Ascending aorta (tissue), 2 donors: ENCODE measurements at places on chromosomes 12 and 14.

- DNase-seq = no peak
Measured at GRCh38 chr14:105748204-105748578, 221.8 kb downstream of the TMEM121 start.

GRCh38 chr14:72598306-72598705 lies 295.6 kb downstream of the DPF3 start:
- no peak for DNase-seq

DNA sequence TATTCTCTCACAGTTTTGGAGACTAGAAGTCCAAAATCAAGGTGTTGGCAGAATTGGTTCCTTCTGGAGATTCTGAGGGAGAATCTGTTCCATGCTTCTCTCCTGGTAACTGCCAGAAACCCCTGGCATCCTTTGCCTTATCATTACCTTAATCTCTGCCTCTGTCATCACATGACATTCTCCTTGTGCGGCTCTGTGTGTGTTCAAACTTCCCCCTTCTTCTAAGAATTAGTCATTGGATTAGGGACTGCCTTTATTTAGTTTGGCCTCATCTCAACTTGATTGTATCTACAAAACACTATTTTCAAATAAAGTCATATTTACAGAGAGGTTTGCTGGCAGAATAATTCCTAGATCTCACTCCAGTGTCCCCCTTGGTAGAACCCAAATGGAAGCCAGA lies 68.9 kb downstream of the ZNF641 start:
- DNase-seq = no peak

DNA sequence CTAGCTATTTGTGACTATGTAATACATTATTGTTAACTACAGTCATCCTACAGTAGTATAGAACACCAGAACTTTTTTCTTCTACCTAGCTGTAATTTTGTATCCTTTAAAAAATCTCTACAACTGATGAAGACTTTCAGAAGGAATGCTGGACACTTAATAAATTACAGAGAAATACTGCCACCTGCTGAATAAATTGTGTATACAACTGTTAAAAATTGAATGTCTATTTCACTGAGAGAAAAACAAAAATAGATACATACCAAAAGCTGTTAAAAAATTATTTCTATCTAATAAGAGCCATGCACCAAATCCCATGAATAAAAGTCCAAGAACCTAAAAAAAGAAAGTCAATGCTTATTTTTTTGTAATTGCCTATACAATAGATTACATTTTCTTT lies 6.6 kb downstream of the TSPAN19 start:
- DNase-seq = no peak

GRCh38 chr14:35406506-35407305 lies 2.2 kb upstream of the NFKBIA start:
- DNase-seq = no peak

DNA sequence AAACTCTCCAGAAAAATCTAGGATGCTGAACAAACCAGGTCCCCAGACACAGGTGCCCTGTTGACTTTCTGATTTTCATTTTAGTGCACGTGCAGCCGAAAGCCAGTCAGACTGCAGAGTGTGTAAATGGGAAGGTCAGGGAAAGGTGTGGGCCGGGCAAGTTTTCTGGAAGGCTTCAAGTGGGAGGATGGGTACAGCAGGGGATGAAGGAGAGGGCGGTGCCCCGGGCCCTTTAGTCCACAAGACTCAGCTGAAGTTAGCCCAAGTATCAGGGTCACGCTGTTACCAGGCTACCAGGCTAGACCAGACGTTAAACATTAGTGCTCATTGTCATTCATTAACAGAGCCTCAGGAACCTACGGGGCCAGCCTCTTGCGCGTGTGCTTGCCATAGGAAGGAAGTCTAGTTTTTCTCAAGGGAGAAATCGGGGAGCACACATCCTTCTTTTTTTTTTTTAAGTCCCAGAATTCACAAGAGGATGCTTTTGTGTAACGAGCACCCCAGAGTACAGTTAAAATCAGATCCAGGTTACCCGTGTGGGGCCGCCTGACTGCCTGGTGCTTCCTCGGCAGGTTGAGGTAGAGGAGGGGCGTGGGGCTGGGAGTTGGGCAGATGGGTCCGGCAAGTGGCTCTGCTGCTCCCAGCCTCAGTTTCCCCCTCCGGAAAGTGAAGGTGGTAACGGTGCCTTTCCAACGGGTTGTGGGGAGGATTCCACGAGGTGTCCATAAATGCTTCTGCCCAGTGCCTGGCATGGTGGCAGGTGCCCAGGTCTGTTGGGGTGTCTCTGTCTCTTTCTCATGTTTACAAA lies 19.1 kb downstream of the BCL7A start:
- no peak for DNase-seq

DNA sequence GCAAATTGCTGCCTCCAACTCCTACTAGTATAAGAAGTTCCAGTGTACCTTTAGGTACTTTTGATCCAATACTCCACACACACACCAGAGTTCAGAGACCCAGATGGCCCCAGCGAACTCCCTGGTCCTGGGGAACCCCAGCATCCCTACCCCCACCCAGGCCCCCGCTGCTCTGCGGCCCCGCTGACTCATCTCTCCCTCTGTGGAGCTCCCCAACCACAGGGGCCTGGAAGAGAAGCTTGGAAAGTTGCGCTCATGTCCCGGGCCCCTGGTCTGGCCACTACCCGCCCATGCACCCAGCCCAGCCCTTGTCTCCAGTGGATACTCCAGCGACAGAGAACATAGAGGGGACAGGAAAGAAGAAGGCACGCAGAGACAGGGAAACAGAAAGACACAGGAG lies 4.2 kb upstream of the SP7 start:
- no peak for DNase-seq

DNA sequence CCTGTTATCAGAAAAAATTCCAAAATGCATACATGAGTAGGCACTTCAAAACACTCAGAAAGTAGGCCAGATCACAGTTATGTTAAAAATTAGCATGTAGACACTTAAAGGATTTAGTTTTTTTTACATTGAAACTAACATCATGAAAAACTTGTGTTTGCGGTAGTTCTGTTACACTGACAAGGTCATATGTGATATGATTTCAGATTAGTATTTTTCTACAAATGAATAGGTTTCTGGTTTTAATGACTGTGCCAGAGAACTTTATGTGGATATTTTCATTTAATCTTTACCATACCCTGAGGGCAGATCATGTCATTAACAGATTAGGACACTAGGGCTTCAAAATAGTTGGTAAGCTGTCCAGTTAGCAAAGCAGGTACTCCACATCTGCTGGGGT lies 20.7 kb downstream of the YARS2 start:
- DNase-seq = no peak

DNA sequence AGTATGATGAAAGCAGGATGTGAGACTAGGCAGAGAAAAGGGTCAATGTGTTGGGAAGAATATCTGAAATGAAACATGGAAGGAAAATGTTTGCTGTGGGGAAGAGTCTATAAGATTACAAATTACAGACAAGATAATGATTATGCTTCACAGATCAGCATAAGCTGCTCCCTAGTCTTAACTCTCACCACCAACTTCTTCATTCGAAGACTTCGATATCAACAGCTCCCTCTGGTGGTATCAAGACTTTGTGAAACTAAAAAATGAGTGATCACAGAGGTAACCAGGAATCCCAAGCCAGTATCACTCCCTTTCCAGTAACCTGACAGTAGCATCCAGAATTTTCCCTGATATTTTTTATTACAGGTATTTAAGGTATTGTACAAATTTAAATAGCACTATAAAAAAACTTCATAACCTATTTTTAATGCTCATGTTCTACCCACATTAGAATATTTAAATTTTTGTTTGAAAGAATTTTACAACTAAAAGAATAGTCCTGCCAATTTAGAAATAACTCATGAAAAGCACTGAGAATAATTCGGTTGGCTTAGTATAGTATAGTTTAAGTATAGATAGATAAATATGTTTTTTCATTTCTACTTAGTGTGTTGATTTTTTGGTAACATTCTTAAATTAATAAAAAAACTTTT lies 84.4 kb downstream of the C2CD5 start:
- DNase-seq = no peak

DNA sequence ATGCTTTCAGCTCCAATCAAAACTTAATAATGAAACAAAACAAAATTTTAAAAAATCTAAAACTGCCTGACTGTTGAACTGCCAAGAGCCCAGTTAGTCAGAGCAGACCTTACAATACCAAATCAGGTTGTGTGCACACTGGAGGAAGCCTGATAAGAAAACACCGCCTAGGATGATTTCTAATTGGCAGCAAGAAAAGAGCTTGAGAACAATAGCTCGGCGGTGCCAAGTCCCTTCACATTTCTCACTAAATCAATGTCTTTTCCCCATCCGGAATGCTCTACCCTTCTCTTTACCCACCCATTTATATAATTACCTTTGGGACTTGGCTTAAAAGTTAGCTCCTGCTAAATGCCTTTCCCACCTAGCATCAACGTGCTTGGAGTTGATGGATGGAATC lies 256.7 kb downstream of the C12orf75 start:
- DNase-seq = no peak

- no peak for DNase-seq
Measured at GRCh38 chr14:59358102-59358501, 107.1 kb downstream of the GPR135 start.

DNA sequence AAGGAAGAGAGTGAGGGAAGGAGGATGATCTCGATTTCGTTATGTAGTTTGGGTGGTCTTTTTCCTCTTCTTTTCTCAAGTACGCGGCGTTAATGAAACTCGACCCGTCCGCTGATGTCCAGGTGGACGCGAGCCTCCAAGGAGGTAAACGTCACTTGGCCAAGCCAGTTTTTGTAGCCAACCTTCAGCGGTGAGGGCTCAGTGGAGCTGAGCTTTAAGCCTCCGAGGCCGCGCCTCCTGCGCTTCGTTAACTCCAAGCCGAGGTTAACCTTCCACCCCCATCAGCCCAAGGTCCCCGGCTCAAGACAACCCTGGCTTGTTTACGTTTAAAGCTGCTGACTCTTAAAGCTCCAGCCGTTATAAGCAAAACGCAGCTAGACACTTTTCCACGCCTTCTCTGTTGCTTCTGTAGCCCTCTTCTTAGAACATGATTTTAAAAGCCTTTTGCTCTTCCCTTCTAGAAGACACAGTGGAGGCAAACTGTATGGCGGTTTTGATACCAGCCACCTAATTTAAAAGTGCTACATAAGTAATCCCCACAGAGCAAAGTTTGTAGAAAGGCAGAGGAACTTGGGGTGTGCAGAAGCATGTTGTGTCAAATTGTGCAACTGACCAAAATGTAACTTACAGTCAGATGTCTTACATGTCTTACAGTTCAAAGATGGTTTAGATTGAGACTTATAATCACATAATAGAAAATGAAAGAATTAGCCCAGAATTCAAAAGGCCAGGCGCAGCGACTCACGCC lies 923 bp upstream of the ITPR2 start:
- DNase-seq = no peak

DNA sequence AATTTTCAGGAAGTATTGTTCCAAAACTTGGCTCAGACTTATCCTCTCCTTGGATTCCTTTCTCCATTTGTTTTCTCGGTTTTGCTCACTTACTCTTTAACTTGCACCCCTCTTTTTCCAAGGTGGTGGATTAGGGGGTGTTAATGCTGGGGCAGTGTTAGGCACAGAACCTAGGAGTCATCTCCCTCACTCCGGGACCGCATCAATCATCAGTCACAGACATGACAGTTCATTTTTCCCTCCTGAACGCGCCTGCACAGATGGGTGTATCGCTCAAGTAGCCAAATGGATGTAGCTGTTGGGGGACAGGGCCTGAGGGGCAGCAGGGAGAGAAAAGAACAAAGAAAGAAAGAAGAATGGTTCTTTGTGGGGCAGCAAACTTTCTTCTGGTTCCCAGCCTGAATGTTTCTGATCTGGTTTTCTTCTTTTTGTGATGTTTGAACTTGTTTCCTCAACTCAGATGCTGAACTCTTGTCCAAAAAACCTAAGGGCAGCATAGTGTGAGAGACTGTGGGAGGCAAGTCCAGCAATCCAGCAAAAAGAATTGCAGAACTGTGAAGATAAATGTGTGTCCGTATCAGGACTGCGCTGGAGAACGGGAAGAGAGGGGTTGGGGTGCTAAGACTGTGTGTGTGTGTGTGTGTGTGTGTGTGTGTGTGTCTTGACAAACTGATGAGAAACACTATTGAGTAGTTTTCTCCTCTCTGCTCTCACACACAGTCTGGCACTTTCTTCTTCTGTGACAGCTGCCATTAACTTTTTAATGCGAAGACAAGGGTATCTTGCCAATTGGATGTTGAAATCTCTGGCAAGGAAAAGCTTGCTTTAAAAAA lies 131.1 kb downstream of the FBXL14 start:
- no peak for DNase-seq

- DNase-seq = no peak
Measured at GRCh38 chr14:51962711-51963110, 26.6 kb upstream of the RTRAF start.

DNA sequence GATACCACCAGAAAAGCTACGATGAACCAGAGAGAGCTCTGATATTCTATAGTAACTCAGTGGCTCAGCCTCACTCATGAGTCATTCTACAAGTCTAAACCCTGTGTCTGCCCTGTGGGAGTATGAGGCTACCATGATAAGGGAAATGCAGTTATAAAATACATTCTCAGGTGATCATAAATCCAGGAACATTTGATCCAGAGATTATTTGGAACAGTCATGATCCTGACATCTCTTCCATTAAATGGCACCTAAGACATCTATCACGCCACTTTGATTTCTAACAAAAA lies 202.6 kb upstream of the RASSF8 start:
- no peak for DNase-seq

DNA sequence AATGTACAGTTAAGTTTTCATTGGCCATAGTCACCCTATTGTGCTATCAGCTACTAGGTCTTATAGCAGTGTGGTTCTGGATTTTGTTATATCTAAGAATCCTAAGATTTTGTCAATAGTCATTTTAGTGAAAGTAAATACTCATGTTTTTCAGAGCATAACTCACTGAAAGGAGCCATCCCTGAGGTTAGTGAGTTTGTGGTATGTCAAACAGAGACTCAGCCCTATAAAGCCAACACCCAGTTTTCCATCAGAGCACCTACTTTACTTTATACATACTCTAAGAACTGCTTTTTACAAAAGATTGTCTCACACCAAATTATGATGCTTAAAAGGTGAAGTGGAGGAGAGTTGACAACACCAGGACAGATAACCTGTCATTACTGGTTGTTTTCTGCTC lies 686.3 kb upstream of the LRFN5 start:
- DNase-seq = no peak

DNA sequence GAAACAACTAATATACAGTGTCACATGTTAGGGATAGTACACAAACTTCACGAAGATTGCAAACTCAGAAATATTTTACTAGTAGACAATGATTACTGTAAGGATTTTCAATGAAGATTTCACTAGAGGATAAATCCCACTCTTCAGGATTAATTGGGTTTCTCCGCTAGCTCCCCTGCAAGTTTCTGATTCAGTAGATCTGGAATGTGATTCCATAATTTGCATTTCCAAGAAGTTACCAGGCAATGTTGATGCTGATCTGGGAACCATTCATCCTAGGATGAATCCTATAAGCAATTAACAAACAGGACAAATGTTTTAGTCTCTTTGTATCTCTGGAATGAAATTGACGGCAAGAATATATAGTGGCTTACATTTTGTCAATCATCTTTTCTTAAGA lies 272.4 kb downstream of the ALX1 start:
- no peak for DNase-seq

DNA sequence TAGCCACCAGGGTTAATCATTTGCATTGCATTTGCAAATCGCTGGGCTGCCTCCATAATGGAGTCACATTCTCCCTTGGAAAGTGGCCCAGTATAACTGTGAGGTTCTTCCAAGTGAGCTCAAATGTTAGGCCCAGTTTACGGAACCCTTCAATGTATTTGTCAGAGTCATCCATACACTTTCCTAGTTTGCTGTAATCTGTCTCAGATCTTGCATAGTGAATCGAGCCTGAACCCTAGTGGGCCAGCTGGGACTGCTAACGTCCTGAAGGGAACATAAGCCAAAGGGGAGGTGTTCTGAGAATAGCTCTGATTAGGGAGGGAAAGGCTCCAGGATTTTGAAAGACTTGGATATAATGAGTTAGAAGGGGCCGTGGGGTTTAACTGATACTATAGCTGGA lies 406.3 kb downstream of the SLC6A15 start:
- no peak for DNase-seq
